ENCODE measurements at places on chromosomes 7 and 10.

- no peak for DNase-seq
Measured at GRCh38 chr7:47303014-47303694, 278.8 kb downstream of the TNS3 start.

GRCh38 chr7:38367301-38367890 lies 94.0 kb upstream of the TARP start:
- no peak for DNase-seq

DNA sequence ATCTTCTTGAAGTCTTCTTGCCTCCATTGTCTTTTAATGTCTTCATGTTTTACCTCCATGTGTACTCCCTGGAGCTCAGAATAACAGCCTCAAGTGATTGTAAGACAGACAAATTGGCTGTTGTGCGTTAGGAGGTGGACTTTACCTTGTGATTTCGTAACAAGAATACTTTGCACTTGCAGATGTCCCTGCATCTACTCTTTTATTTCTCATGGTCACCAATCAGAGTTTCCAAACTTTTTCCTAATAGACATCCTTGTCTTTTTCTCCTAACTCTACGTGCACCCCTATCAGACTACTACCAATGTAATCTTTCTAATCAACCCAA lies 172.3 kb downstream of the NRP1 start:
- DNase-seq: no peak

DNA sequence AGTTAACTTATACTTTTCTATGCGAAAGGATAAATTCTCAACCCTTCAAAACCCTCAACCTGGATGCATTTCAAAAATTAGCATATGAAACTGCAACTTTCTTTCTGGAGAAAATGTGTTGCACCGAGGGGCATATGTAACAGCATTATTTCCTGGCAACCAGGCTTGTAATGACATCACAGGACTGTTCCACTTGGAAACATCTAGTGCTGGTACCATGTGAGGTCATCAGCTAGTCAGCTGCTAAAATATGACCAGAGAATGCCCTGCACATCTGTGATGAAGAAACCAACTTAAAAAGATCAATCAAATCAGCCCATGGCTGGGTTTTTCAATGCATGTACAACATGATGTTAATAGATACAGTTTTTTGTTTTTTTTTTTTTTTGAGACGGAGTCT lies 40.0 kb downstream of the FGFR2 start:
- DNase-seq: no peak

DNA sequence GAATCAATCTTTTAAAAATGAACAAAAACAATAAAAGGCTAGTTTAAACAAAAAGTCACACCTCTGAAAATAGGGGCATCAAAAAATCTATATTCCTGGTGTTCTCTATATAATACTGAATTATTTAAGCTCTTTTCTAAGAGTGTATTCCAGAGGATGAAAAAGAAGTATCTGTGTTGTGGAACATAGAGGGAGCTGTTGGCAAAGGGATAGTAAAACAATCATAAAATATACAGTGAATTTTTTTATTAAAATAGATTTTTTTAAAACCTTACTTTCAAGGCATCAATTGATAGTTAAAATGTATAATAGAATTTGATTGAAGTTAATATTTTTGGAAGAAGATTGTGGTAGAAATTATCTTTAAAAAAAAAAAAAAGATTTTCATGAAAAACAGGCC lies 1409.1 kb upstream of the CELF2 start:
- DNase-seq: no peak

DNA sequence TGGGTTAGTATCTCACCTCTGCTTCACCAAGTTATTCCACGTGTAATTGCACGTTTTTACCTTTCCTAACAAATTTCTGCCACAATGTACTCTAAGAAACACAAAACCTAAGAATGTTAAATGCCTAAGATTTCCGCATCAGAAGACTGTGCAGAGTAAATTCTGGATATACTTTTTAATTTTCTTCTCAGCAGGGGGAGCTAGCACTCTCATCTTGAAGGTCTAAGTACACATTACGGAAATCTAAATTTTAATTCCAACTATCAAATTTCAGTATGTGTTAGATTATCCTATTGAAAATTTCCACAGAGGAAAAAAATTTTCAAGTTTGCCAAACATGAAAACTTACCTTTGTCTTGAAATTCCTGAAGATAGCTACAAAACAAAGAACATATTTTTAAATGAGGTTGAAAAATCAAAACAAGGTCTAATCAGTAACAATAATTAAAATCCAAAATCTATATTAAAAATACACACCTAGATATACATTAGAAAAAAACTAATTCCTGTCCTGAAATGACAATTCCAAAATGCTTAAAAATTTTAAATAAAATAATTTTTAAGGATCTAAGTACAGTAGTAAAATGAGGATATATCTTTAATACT lies 10.5 kb downstream of the SKAP2 start:
- DNase-seq: no peak

- no peak for DNase-seq
Measured at GRCh38 chr7:134351424-134351823, 34.7 kb upstream of the SLC35B4 start.
